ENCODE measurements at places on chromosomes 4 and X.

DNA sequence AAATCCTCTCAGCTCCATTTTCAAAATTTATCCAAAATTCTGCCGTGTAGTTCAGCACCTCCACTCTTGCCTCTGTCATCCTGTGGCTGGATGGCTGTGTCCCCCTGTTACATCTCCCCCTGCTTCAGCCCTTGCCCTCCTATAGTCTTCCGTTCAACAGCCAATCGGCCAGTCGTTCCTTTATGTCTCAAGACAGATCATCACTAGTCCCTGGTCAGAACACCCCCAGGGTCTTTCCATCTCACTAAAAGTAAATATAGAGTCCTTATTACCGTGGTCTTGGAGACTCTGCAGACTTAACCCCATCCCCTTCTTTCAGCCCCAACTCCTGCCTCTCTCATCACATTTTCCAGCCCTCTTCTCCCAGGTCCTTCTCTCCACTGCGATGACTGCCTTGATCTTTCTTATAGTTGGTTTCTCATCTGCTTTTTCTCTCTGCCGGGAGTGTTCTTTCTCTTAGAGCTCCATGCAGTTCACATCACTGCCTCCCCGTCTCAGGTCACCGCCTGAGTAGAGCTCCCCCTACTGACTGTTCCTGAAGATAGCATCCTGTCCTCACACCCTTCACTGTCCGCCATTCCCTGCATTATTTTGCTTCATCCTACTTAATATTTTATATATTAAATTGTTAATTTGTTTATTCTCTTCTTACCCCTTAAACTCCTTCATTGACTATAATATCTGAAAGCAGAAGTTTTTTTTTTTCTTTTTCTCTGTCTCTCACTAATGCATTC lies 736.9 kb upstream of the MAGEB2 start:
- DNase-seq = peak; percentile 1

DNA sequence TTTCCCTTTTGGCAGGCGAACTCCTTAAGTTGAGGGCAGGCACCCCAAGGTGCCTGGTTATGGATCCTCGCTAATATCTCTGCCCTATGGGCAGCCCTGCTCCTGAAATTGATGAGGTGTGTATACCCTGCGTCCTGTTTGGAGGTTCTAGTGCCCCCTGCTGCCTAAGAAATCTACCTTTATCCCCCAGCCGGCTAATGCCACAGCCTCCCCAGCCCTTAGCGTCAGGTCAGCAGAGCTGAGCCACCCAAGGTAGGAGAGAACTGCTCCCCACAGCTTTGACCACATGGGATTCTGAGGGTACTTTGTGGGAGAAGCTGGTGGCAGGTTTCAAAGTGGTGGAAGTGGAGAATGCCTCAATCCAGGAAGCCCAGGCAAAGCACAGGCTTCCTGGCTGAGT lies 50.8 kb downstream of the ANAPC4 start:
- DNase-seq = no peak

GRCh38 chr4:42750091-42750490 lies 93.2 kb upstream of the ATP8A1 start:
- DNase-seq = no peak

DNA sequence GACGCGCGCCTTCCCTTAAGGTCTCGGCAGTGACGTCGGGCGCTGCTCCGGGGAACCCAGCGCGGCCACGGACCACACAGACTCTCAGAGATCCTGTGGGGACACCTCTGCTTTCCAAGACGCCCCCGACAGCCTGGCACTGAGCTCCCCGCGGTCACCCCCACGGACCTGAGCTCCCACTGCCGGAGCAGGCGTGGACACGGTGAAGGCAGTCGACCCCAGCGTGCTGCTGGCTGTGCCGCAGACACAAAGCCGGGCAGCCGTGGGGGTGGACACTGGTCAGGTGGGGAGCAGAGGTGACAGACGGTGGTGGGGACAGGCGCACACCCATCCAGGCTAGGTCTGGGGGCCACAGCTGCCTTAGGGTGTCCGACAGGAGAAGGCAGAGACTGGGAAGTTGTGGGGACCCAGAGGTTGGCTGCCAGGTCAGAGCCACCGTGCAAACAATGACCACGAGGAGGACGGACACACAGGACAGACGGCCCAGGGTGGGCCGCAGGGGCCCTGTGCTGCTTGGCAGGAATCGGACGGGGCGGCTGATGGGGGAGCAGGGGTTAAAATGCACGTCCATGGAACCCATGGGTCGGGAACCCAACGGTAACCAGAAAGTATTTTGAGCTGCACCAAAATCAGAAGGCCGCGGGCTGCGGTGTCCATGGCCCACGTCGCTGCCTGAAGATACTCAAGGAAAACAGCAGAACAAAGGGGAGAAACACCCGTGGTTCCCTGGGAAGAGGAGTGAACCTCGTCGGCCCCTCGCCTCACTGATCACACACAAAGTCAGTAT lies 16.6 kb upstream of the GTPBP6 start:
- no peak for DNase-seq

GRCh38 chrX:46865281-46865680 lies 28.4 kb downstream of the RP2 start:
- DNase-seq = no peak

- no peak for DNase-seq
Observed at GRCh38 chrX:15947648-15948317, 93.2 kb upstream of the AP1S2 start.

DNA sequence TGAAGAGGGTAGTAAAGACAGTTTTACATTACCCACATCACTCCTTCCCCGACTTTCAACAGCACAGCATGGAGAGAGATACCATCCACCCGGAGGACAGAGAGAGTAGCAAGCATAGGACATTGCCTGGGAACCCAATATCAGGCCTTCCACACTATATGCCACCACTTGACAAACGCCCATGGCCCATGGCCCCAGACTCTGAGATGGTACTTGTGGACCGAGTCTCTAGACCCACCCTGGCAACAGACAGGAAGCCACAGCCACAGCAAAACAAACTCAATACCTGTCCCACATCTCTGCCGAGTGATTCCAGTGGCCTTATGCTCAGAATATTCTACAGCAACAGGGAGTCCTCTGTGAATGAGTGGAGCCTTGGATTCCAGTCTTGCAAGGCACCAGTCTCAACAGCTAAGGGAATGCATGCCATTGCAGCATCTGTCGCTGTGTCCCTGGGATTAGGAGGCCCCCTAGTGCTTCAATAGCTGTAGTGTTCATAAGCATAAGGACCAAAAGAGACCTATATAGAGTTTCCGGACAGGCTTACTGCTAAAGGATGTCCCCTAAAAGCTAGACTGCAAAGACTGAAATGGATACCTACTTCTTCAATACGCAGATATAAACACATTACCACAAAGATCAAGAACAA lies 14.7 kb upstream of the CT55 start:
- peak; percentile 16 for DNase-seq

- no peak for DNase-seq
Observed at GRCh38 chrX:70436343-70436742, 8.3 kb upstream of the DLG3 start.

GRCh38 chr4:25312496-25313200 lies at the start of gene ZCCHC4:
Gene ZCCHC4 (plus strand): TSS chr4:25312774. CDS start chr4:25312810, 36 bp downstream.
- DNase-seq = peak; percentile 84

DNA sequence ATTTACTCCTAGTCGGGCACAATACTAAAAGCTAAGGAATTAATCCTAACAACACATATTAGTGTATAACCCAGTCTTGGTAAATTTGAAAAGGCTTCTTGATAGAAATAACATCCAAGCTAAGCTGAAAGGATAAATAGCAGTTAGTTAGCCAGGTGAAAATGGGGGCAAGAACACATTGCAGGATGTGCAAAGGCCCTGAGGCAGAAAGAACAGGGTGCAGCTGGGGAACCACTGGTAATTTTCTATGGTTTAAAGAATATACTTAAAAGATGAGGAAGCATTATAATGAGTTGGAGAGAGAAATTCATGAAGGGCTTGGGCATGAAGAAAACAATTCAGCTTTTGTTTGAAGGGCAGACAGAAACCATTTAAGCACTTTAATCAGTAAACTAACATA lies 689.0 kb downstream of the ADGRL3 start:
- DNase-seq = no peak

GRCh38 chrX:130159776-130160175 lies 5.9 kb downstream of the AIFM1 start:
- DNase-seq = no peak

DNA sequence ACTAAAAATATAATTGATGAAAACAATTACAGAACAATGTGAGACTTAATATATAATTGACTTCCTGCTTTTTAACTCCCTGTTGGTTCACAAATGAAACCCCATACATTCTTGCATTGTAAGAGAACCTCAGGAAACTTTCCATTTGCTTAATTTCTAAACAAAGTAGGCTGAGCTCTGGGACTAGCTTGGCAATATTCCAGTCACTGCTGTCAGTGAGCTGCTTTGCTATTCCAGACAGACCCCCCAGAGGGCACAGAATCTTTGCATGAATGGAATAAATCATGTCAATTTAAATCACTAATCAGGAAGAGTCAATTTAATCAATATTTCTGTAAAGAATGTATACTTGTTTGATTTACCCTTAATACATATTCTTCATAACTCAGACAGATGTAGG lies 110.6 kb downstream of the NEXMIF start:
- no peak for DNase-seq

- no peak for DNase-seq
Observed at GRCh38 chr4:140150636-140150885, 3.4 kb downstream of the MAML3 start.

DNA sequence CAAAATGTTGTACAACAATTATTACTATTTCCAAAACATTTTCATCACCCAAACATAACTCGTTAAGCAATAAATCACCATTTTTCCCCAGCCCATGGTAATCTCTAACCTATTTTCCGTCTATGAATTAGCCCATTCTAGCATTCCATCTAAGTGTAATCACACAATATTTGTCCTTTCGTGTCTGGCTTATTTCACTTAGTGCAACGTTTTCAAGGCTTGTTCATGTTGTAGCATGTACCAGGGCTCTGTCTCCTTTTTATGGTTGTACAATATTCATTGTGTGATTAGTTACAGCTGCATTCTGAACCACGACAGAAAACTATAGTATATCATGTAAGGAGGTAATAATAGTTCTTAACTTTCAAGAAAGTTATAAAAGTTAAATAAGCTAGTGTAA lies 656.0 kb upstream of the HS3ST1 start:
- no peak for DNase-seq

DNA sequence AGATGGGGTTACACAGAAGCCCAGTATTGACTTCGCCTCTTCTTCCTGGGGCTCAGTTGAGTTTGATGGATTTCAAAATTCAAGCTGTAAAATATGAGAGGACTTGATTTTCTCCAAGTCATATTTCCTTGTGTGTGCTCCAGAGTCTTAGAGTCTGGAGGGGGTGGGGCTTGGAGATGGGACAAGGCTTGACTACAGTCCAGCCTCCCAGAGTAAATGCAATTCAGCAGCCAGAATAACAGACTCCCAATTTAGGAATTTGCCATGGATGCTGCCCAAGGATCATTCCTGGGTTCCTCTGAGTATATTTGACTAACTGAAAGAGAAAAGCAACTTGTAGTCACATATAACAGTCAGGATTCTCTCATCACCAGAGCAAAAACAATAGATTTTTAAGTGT lies 53.7 kb upstream of the RBPJ start:
- no peak for DNase-seq

DNA sequence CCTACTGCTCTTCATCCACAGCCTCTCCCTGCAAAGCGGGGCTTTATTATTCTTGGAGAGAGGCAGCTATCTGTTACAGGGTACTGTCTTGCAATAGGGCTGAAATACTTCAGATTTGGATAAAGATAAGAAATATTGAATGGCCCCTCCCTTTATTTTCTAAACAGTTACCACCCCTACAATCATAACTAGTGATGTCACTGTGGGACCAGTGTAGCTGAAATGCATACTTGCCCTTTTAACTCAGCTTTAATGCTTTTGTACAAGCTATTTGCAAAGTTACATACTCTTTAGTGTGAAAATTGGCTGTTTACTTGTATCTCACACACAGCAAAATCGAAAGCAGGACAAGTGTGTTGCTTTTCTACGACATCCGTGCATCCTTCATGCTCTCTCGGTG lies 261.7 kb upstream of the GATB start:
- DNase-seq = no peak

- DNase-seq = no peak
Observed at GRCh38 chr4:47010912-47011446, 17.6 kb upstream of the GABRA4 start.

GRCh38 chrX:7941390-7942042 lies 14.3 kb upstream of the PNPLA4 start:
- no peak for DNase-seq

DNA sequence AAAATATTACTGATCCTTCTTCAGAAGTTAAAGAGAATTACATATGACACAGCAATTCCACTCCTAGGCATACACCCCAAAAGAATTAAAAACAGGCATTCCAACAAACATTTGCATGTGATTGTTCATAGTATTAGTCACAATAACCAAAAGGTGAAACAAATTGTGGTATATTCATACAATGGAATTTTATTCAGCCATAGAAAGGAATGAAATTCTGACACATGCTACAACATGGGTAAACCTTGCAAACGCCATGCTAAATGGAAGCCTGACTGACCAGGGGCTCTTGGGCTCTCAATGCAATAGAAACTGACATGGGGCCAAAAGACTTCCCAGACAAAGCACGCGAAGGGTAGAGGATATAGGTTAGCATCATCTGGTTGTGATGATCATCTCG lies 62.1 kb upstream of the S100G start:
- no peak for DNase-seq

DNA sequence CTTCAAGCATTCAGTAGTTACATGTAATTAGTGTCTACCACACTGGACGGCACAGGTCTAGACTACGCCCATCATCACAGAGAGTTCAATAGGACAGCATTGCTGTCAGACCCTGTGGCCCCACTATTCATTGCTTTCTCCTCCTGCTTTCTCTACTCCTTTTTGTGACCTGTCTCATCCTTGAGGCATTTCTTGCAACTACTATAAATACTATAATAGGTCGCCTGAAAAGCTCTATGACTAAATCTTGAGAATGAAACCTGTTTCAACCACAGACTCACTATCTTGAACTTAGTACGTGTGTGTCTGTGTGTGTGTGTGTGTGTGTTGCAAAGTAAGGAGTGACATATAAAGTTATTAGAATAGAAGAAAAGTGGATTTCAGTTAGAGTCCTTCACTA lies 252.9 kb upstream of the KLF3 start:
- no peak for DNase-seq

DNA sequence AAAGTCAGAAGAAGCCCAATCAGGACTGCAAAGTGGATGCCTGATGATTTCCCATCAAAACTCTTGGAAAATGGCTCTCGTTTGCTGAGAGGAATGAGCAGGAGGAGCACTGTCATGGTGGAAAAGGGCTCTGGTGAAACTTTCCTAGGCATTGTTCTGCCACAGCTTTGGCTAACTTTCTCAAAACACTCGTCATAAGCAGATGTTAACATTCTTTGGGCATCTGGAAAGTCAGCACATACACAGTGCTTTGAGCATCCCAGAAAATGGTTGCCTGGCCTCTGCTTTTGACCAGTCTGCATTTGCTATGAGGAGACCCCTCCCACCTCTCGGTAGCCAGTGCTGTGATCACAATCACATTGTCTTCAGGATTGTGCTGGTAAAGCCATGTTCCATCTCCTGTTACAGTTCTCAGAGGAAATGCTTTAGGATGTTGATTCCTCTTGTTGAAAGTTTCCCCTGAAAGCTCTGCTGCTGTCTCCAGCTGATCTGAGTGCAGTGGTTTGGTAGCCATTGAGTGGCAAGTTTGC lies 25.2 kb upstream of the TBC1D14 start:
- no peak for DNase-seq
